ENCODE measurements at places on chromosomes 5 and 9.

DNA sequence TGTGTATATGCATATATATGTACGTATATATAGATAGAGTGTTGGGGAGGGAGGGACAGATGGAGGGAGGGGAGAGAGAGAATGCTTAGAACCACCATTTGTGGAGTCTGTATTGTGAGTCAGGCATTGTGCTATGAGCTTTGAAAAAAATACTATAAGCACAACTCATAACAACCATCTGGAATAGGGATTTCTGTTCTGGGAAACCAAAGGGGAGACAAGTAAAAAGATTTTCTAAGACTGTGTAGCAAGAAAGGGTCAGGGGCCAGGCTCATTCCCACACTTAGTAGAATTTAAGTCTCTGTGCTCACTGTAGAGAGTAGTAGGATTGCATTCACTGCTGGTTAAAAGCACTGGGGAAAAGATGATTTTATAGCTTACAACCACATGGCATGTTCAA is 202.3 kb upstream of the SGCD start:
- no peak for DNase-seq

- DNase-seq, result no peak
Observed at GRCh38 chr5:88480245-88480644, 211.6 kb upstream of the TMEM161B start.

DNA sequence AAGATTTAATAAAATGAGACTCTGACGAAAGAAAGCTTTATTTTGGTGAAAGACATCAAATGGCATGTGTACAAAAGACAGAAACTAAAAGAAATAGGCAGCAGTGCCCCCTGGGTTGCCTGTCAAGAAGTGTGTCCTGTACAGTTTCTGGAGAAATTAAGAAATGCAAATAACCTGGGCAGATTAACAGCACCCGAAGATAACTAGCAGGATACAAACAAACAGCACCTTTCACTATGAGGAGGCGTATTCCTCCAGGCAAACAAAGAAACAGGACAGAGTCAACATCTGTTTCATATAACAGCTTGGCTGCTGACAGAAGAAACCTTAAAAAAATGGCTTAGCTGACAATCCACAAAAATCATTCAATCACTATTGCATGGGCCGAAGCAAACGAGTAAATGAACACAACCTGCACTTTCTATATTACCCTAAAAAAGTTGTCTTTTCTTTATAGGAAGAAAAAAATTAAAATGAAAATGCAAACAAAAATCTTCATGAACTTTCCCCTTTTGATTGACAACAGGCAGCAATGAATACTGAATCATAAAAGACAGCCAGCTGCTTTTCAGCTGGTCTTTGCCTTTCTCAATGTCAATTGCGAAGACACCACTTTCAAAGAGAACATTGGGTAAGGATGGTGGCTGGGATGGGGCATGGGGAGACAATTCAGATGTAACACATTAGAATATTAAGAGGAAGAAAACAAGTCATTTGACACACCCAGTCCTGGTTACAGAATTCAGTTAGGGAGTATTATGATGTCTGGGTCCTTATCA is 162.1 kb downstream of the ARL15 start:
- DNase-seq, result no peak

DNA sequence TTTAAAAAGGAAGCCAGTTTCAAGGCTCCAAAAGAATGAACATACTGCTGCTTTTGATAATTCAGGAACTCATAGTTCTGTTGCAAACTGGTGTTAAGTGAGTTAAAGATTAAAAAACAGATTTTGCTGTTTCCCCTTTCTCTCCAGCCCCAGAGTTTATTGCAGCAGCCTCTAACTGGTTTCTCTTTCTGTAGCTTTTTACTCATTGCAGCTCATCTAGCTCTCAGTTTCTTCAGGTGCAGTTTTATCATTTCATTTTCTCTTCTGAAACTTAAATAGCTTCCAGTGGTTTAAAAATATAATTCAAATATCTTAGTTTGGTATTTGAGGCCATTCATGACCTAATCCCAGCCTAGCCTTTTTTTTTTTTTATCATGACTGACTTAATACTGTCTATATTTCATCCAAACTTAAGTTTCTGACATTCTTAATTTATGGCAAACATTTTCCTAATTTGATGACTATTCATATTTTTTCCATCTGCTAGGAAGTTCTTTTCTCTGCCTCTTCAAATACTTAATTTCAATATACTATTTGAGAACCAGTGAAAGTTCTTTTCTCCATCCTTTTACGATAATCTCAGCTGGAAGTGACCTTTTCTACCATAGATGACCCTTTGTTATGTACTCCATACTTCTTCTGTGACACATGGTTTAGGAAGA is 252.7 kb upstream of the GRIA1 start:
- DNase-seq, result no peak

DNA sequence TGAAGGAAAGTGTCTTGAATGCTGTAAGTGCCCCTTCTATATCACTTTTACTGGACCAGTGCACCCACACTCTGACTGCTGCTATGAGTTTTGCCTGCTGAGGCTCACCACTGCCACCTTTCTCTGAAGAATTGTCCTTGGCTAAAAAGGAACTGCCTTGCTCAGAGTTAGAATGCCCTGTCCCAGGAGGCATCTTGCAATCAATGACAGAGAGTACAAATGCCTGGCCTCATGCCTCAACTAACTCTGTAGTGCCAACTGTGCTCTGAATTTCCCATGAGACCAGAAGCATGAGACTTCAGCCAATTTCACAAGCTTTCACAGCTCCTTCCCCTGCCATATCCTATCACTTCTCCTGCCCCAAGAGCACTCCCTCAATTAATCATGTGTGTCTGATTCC is 569.7 kb downstream of the ZNF608 start:
- no peak for DNase-seq

GRCh38 chr5:180665682-180666404 is 16.4 kb upstream of the FLT4 start:
- DNase-seq, result no peak

- DNase-seq, result no peak
Observed at GRCh38 chr5:55580042-55580441, 45.3 kb upstream of the PLPP1 start.

DNA sequence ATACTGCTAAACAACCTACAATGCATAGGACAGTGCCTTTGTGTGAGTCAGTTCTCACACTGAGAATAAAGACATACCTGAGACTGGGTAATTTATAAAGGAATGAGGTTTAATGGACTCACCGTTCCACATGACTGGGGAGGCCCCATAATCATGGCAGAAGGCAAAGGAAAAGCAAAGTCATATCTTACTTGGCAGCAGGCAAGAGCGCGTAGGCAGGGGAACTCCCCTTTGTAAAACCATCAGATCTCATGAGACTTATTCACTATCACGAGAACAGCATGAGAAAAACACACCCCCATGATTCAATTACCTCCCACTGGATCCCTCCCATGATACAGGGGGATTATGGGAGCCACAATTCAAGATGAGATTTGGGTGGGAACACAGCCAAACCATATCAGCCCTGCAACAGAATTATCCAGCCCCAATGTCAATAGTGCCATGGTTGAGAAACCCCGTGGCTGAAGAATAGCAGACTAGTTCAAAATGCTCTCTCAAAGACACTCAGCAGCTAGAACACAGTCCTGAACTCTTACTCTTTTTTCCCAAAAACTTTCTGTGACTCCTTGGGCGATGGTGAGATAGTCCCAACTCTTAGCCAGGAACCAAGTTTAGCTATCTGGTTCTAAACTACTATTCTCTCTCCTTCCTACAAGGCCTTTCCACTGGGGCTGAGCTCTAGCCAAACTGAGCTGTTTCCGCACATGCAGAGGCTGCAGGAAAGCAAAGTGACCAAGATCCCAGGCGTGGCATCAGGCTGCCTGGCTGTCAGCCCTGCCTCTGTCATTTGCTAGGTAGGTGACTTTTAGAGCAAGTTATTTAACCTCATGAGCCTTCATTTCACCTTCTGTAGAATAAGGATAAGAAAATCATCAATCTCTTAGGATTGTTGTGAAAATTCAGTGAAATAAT is 21.7 kb downstream of the FAT2 start:
- DNase-seq, result no peak

- no peak for DNase-seq
Observed at GRCh38 chr5:150523472-150524350, 15.8 kb downstream of the NDST1 start.

DNA sequence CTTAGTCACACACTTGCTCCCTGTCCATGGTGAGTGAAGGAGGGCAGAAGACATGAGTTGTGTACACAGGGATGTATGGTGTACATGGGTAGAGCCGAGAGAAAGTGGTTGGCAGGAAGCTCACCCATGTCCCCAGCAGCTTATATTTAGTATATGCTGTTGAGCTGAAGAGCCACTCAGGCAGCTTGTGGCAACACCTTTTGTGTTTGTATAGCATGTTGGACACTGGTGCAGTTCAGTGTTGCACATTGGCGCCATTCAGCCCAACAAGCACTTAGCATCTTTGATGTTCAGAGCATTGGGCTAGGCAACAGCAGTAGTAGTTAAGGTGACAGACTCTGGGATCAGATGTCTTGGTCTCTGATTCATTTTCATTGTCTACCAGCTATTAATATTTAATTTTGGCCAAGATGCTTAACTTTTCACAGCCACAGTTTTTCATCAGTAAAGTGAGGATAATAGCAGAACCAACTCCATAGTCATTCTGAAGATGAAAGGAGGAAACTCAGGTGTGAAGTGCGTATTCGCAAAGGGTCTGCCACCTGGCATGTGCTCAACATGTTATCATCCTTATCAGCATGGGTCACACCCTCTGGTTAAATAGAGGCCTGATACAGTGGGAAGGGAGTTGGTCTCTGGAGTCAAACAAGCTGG is 184.8 kb downstream of the NR3C1 start:
- no peak for DNase-seq

GRCh38 chr9:71269859-71270258 is 148.4 kb upstream of the TRPM3 start:
- DNase-seq, result no peak

GRCh38 chr5:171578049-171578828 is 158.8 kb downstream of the FGF18 start:
- DNase-seq, result no peak

DNA sequence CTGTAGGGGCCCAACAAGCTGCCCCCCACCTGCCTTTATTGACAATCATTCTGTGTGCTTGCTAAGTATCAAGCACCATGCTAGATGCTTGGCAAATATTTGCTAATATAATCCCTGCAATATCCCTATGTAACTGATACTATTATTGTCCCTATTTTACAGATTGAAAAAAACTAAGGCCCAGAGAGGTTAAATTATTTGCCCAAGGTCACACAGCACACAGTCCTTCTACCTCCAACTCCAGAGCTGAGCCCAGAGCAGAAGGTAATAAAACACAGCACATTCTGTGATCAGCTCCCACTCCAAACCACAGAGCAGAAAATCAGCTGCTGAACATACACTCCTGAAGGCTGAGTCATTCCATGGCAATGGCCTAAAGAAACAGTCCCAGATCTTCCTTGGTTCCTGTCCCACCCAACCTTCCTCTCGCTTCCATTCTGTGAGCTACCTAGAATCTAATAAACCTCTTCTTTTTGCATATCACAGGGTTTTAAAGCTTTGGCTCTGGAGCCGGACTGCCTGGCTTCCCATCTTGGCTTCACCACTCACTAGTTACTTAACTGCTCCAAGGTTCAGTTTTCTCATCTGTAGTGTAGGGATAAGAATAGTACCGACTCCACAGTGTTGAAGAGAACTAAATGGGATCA is 66.7 kb upstream of the ADRA1B start:
- no peak for DNase-seq

DNA sequence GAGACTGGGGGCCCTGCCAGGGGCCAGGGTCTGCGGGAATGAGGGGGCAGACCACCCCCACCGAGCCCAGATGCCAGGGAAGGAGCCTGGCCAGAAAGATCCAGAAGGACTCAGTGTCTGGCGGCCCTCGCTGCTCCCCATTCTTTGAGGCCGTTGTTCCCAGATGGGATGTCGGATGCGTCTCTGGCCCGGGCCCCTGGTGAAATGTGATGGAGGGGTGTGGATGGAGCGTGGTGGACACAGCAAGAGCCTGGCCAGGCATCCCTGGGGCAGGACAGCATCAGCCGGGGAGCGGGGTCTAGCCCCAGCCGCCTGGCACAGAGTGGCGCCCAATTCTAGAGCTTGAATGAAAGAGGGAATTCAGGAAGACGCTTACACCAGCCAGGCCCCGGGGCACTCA is 46.2 kb upstream of the NKD2 start:
- DNase-seq, result no peak

DNA sequence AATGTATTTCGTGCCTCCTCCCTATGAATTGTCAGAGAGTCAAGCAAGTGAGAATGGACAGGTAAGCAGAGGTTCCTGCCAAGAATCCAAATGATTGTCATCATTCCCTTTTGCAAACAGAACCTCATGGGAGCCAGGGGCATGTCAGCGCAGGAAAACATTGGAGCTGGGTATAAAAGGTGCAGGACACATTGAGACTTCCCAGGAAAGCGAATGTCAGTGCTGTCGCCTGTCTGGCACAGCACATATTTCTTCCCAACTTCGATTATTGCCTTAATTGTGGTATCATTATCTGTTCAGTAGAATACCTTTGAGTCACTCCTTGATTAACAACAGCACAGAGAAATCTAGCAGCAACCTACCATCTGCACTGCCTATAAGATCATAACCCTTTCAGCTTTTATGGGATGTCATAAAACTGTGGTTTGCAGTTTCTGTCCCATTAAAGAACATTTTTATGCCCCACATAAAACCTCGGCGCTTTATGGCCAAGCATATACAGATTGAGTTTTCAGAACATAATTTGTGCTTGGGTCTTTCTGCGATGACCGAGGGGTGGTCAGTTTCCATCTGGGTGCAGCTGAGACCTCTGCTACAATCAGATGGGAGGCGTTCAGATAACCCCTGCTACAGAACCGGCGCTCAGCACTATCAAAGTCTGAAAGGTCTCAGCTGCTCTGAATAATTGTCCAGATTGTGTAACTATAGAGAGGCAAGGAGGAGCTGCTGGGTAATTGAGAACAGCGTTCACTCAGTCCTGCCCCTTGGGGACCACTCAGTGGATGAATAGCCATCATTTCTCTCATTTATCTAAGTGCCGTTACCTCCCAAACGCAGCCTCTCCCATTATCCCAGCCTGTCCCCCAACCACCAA is 30.9 kb upstream of the WWC1 start:
- no peak for DNase-seq

- no peak for DNase-seq
Observed at GRCh38 chr5:130957151-130957550, 207.9 kb downstream of the HINT1 start.

DNA sequence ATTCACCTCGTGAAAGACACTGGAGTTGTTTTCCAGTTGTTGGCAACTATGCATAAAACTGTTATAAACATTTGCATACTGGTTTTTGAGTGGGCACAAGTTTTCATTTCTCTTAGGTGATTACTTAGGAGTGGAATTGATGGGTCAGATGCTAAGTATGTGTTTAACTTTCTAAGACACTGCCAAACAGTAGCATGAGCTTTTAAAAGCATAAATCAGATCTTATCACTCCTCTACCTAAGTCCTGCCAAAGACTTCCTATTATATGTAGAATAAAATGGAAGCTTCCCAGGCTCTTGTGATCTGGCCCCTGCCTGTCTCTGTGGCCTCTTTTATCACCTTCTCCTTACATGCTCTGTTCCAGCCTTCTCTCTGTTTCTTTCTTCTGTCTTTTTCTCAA is 72.6 kb downstream of the SH3RF2 start:
- no peak for DNase-seq
